Endothelial cell (in vitro differentiated cells): ENCODE measurements at places on chromosomes 5 and 9.
A peak's percentile ranks its signal among the peaks of the same experiment; 100 is the strongest.

DNA sequence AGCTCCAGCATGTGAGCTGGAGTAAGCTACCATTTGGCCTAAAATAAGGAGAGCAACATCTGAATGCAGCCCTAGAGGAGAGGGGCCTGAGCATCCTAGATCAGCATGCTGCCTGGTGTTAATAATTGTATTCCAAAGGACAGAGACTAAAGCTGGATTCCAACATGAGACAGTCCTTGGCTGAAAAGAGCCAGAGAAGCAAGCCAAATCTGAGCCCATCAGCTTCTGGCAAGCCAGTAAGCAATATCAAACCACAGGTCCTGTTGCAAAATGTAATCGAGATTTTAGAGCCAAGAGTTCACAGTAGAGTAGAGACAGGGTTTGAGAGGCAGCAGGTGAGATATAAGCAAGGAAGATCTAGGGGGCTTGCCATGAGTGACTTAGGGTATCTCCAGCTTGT, 42.3 kb upstream of the DMAC1 start:
- no peak for DNase-seq

- DNase-seq = no peak
Measured at GRCh38 chr9:133763272-133764183, 25.4 kb upstream of the SARDH start.

- no peak for DNase-seq
Measured at GRCh38 chr9:86168256-86168655, 68.9 kb upstream of the GOLM1 start.

DNA sequence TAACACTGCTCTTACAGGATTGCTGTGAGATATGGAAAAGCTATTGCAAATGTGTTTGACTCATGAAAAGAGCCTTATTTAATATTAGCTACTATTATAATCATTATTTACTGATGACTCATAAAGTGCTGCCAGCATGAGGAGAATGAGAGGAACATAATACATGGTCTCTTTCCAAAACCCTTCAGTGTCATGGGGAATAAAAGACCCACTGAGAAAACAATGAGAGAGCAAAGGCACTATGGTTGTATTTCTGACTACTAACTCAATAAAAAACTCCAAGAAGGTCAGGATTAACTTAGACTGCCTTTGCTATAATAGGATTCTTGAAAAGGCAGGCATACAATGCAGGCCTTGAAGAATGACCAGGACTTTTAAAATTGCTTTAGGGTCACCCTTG, 633.5 kb downstream of the DTWD2 start:
- no peak for DNase-seq

- DNase-seq = no peak
Measured at GRCh38 chr5:91151947-91152346, 231.2 kb downstream of the ARRDC3 start.

DNA sequence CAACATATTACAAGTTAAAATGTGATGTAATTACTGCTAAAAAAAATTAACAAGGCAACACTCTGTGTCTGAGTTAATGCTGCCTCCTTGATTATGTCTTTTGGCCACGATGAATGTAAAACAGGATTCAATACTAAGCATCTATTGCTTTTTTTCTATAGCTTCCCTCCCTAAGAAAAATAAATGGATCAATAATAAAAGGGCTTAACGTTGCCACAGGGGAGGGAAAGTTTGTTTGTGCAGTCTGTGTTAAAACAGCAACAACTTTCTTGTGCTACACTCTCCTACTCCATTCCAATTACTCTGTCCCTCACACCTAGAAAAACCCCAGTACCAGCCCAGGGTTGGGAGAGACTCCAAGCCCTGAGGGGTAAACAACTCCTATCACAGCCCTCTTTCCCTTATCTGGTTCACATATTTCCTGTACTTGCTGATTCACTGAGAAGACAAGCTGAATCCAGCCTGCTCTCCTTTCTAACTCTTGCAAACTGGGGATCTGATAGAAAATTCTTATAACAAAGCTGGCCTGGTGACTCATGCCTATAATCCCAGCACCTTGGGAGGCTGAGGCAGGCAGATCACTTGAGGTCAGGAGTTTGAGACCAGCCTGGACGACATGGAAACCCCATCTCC, 44.8 kb downstream of the PTPN3 start:
- DNase-seq = no peak

DNA sequence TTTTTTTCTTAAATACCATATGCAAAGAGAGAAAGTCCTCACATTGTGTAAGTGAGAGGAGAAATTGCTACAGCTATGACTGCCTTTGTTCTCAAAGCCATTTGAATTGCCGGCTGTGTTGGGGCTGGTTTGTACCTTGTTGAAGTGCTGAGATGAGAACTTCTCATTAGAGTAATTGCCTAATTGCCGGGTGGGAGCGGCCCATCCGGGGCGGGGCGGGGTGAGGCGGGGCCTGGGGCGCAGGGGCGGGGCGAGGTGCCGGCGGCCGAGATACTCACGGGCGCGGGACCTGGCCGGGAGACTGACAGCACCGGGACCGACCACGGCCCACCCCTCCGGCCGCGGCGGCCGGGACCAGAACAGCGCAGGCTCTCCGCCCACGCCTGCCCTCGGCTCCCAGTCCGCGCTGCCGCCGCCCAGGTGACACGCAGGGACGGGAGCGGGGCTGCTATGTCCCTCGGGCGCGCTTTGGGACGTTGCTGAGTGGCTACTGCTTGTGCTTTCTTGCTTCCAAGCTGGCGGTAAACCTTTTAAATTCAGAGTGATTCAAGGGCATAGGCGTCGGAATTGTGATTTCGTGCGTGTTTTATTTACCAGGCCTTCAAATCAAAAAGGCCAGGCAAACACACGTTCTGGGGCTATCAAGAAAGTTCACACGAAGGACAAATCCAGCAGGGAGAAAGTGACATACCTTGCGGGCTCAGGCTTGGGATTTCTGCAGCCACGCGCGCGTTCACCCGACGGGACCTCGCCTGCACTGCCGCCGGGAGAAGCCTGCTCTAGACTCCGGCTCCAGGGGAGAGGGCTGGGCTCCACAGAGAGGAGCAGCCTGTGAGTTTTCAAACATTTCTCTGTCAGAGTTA, 269.1 kb downstream of the FANCC start:
- DNase-seq = peak; percentile 59

DNA sequence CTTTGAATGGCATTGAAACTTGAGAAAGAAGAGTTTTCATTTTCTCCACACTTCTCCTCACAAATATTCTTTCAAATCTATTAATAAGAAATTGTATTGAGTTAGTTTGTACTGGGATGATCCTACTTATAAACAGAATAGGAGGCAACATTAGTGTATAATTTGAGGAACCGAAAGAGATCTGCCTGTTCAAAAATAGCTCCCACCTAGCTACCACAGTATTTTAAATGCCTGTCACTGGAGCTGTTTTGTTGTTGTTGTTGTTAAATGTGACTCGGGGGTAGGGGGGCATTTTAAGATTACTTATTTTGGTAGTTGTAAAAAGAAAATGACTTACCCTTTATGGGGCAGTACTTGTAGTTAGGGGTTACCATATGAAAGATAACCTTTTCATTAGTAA, 20.1 kb upstream of the HAPLN1 start:
- no peak for DNase-seq

- no peak for DNase-seq
Measured at GRCh38 chr9:23541976-23542375, 284.1 kb downstream of the ELAVL2 start.

- DNase-seq = no peak
Measured at GRCh38 chr9:128781187-128782070, 5.6 kb upstream of the TBC1D13 start.

DNA sequence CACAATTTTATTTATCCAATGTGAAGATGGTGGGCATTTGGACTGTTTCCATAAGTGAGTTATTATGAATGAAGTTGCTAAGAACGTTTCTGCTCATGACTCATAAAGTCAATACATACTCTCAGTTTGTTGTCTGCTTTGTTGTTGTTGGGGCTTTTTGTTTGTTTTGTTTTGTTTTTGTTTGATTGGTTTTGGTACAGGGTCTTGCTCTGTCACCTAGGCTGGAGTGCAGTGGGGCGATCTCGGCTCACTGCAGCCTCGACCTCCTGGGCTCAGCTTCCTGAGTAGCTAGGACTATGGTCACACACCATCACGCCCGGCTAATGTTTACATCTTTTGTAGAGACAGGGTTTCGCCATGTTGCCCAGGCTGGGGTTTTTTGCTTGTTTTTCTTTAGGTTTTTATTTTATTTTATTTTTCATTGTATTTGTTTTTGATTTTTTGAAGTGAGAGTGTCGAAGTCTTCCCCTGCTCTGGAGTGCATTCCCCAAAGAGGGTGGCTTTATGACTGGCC, 18.0 kb downstream of the TRIM7 start:
- no peak for DNase-seq

DNA sequence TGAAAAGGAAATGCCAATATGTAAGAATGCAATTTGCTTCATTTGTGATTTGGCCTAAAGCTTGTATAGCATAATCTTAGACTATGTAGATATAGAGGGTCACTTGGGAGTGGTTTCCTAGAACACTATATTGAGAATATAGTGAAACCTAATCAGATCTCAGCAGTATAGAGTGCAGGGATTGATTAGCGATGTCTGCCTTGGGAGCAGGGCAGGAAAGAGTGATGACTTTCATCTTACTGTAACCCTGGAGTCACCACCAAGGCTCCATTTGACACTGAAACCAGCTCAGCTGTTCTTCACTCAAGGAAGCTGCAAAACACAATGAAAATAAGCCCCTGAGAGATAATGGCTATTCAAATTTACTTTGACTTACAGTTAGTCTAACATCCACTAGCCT, 26.2 kb upstream of the ARRDC3 start:
- no peak for DNase-seq

- DNase-seq = peak; percentile 95
Measured at GRCh38 chr5:9544502-9545135, 1.3 kb downstream of the SEMA5A start.

DNA sequence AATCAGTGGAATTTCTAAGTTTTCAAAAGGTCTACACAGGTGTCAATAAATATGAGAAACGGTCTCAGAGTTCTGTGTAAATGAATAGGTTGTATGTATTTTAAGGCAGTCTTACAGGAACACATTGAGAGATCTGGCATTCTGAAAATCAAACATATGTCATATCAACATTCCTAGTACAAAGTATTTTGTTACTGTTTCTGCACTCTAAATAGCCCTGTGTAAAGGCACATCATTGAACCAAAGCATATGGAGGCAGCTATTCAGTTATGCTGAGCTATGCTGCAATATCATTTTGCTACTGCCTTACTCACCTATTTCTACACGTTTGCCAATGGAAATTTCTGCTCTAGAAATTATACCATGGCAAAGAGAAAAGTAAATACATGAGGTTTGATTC, 379.1 kb downstream of the KIAA0825 start:
- no peak for DNase-seq
